ENCODE measurements at places on chromosomes 3 and 15. TPM values are rescaled to one million over a fixed set of nuclear protein-coding genes. Genes with fewer than 3 reads are reported as not detected.

Gene FOXL2NB
- not detected for total RNA-seq

Gene TMCO5A
- total RNA-seq: not detected

Gene ACOX2
- total RNA-seq: not detected

Gene KBTBD8
- total RNA-seq: 21.9 TPM

Gene TMEM40
- not detected for total RNA-seq

Gene FBXW12
- total RNA-seq: not detected

Gene FAM81A
- 0.97 TPM for total RNA-seq

Gene TRAK1
- total RNA-seq: 20.0 TPM

Gene GPR156
- total RNA-seq: 0.04 TPM

Gene LRRC31
- total RNA-seq: not detected

Gene STAC
- total RNA-seq: not detected

Gene CAMKV
- total RNA-seq: 0.44 TPM

Gene DNASE1L3
- not detected for total RNA-seq

Gene IQCF5
- total RNA-seq: not detected

GRCh38 chr3:50575372-50575771 lies 6.0 kb downstream of the HEMK1 start:
- H3K27ac ChIP-seq: peak overlapping the region; percentile 50
- peaks cover 83% of the 10 kb centered on the region for H3K4me1 ChIP-seq
- peaks cover 7% of the 10 kb centered on the region for H3K36me3 ChIP-seq

DNA sequence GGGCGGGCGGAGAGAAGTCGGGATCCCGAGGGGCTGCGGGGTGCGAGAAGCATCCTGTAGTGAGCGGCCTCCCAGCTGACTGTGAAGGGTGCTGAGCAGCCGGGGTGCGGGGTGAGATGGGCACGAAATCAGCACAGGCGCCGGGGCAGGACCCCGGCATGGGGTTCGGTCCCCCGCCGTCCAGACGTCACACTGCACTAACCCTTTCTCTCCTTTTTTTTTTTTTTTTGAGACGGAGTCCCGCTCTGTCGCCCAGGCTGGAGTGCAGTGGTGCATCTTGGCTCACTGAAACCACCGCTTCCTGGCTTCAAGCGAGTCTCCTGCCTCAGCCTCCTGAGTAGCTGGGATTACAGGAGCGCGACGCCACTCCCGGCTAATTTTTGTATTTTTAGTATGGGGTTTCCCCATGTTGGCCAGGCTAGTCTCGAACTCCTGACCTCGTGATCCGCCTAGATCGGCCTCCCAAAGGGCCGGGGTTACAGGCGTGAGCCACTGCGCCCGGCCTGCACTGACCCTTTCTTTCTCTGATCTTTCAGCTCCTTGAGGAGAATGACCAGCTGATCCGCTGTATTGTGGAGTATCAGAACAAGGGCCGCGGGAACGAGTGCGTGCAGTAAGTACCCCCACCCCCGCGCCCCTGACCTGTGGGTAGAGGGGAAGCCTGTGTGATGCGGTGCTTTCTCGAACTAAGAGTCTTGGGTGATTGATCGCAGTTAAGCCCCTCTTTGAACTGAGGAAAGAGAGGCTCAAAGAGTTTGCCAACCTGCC lies 513 bp downstream of the SS18L2 start:
- peaks cover 20% of the 10 kb centered on the region for H3K36me3 ChIP-seq
- H3K4me1 ChIP-seq: peaks cover 34% of the 10 kb centered on the region
- H3K4me3 ChIP-seq: peak overlapping the region; percentile 74
- H3K27ac ChIP-seq: peak overlapping the region; percentile 86
- no peak for DNase-seq
- no peaks in the 10 kb centered on the region for H3K27me3 ChIP-seq

GRCh38 chr3:188085584-188086560 lies 68.1 kb upstream of the LPP start:
- no peak overlapping the region for H3K27ac ChIP-seq
- H3K36me3 ChIP-seq: no peaks in the 10 kb centered on the region
- DNase-seq: no peak

- no peak for DNase-seq
- H3K27ac ChIP-seq: no peak overlapping the region
- no peaks in the 10 kb centered on the region for H3K4me1 ChIP-seq
- no peaks in the 10 kb centered on the region for H3K27me3 ChIP-seq
Observed at GRCh38 chr3:38805765-38806386, 10.1 kb downstream of the SCN10A start.

DNA sequence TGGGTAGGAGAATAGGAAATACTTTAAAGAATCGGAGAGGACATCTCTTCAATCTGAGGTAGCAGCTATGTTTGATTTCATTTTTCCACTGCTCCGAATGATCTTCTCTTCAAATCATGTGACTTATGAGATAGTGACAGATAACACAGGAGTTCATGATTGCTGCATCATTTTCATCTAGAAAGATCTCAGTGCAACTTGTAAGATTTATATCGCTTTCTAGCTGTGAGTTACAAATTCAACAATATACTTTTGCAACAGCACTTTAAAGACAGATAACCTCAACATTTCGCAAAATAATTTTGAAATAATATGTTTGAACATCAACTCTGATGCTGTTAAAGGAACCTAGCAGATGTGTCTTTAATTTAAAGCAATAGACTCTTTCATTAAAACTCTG lies 99.9 kb upstream of the CCDC80 start:
- H3K27me3 ChIP-seq: no peaks in the 10 kb centered on the region
- DNase-seq: peak; percentile 11
- H3K27ac ChIP-seq: no peak overlapping the region

DNA sequence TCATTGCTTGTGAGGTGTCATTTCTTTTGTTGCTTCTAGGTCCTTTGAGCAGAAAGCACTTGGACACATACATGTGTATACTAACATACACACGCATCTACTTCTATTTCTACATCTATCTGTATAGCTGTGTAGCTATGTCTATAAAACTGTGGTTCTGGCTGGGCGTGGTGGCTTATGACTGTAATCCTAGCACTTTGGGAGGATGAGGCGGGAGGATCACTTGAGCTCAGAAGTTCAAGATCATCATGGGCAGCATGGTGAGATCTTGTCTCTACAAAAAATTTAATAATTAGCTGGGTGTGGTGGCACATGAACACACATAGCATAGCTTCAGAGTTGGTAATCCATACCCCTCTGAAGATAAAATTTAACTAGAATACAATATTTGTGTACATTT lies 65.0 kb upstream of the MAGI1 start:
- H3K4me1 ChIP-seq: no peaks in the 10 kb centered on the region
- no peak for DNase-seq
- no peaks in the 10 kb centered on the region for H3K27me3 ChIP-seq

- H3K4me3 ChIP-seq: no peak overlapping the region
- H3K4me1 ChIP-seq: no peaks in the 10 kb centered on the region
- H3K27me3 ChIP-seq: no peaks in the 10 kb centered on the region
- H3K36me3 ChIP-seq: no peaks in the 10 kb centered on the region
Observed at GRCh38 chr3:59308001-59308400, 258.2 kb upstream of the CFAP20DC start.

GRCh38 chr3:46027736-46028397 lies 584 bp upstream of the XCR1 start:
- H3K4me3 ChIP-seq: no peak overlapping the region
- H3K27me3 ChIP-seq: no peaks in the 10 kb centered on the region
- no peak for DNase-seq
- H3K27ac ChIP-seq: no peak overlapping the region

DNA sequence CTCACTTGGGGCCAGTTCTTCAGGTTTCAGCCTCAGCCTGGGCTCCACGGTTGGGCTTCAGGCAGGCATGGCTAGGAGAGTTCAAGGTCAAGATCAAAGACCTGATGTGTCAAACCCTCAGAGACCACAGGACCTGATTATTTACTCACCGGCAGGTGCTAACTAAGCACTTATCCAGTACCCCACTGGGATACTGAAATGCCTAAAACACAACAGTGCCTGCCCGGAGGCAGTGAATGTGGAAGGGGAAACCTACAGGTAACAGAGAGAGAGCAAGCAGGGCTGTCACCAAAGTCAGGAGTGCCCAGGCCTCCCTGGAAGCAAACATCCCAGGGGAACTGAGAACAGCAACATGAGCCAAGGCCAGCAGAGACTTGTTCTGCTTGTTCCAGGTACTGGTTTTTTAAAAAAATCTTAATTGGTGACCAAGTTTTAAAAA lies 6.7 kb downstream of the IDH2 start:
- no peaks in the 10 kb centered on the region for H3K36me3 ChIP-seq
- DNase-seq: peak; percentile 59
- H3K4me1 ChIP-seq: peaks cover 60% of the 10 kb centered on the region
- H3K27ac ChIP-seq: no peak overlapping the region

- no peaks in the 10 kb centered on the region for H3K36me3 ChIP-seq
- no peak overlapping the region for H3K4me3 ChIP-seq
- DNase-seq: no peak
- no peak overlapping the region for H3K27ac ChIP-seq
- H3K27me3 ChIP-seq: no peaks in the 10 kb centered on the region
- no peaks in the 10 kb centered on the region for H3K4me1 ChIP-seq
Observed at GRCh38 chr15:70347321-70348225, 249.9 kb upstream of the TLE3 start.

GRCh38 chr15:87604857-87605446 lies 651.6 kb downstream of the NTRK3 start:
- H3K4me1 ChIP-seq: no peaks in the 10 kb centered on the region
- no peak for DNase-seq
- no peaks in the 10 kb centered on the region for H3K36me3 ChIP-seq
- H3K27me3 ChIP-seq: no peaks in the 10 kb centered on the region

DNA sequence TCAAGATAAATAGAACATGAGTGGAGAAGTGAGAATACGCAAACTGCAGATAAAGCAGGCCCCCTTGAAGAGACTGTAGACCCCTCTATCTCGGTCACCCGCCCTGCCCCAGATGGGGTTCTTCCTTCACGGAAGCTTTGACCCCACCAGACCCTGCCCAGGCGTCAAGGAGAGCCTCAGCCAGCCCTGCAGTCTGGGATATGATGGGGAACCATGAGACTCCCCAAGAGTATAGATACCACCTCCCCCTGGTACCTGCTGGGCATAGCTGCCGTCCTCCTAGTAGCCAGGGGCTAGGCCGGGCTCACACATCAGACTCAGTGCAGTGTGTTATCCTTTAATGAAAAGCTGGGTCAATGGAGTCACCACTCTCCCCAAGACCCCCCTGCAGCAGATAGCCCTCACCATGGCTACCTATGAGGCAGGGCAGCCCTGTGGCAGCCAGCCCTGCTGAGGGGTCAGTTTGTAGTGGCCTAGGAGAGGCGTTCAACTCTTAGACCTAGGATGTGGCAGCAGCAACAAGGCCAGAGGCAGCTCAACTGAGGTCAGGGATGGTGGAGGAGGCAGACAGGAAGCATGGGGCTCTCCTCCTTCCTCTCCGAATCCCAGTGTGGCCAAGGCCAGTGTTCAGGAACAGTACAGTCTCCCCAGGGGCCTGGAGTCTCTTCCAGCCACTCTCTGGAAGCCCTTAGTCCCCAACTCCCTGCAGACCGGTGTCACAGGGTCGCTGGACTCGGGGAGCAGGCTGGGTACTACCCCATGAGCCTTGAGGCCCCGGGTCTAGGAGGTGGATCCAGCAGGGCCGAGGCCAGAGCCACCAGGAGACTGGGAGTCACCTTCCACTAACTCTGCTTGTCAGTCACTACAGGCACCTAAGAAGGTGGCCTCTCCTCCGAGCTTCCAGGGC lies 26.1 kb downstream of the PLXNB1 start:
- H3K4me3 ChIP-seq: no peak overlapping the region
- DNase-seq: no peak
- no peaks in the 10 kb centered on the region for H3K36me3 ChIP-seq
- no peaks in the 10 kb centered on the region for H3K27me3 ChIP-seq
- H3K4me1 ChIP-seq: no peaks in the 10 kb centered on the region

DNA sequence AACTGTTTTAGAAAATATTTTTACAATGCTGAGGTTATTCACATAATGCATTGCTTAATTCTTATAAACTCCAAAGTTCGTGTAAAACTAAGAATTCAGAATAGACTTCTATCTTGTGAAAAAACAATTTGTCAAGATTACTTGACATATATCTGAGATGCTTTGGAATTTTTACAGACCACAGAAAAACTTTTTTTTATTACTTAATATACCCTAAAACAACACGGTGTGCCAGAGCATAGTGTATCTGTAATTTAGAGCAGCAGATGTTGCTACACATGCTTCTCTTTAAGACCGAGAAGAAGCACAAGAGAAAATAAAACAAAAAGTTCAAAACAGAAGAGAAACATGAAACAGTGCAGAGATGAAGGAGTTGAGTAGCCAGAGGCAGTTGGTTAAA lies 26.4 kb downstream of the ASB7 start:
- H3K27me3 ChIP-seq: no peaks in the 10 kb centered on the region
- H3K36me3 ChIP-seq: peaks cover 32% of the 10 kb centered on the region
- H3K4me1 ChIP-seq: no peaks in the 10 kb centered on the region
- no peak for DNase-seq

GRCh38 chr3:48711727-48712126 lies 5.3 kb downstream of the IP6K2 start:
- no peak for DNase-seq
- H3K36me3 ChIP-seq: peaks cover 27% of the 10 kb centered on the region
- H3K27me3 ChIP-seq: no peaks in the 10 kb centered on the region
- H3K4me3 ChIP-seq: no peak overlapping the region
- peaks cover 50% of the 10 kb centered on the region for H3K4me1 ChIP-seq

DNA sequence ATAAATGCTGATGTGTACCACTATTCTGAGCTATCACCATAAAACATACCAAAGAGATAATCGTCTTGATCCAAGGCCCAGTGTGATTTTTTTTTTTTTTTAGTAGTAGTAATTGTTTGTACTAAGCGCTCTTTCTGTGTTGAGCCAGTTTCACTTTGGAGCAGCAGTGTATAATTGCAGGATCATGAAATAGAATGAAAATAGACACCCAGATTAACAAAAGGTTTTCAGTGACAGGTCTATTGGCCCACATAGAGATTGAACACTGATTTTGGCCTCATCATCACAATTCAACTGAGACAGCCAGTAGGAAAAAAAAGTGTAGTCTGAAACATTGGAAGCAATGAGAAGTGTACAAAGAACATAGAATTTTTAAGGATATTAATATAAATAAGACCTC lies 749.8 kb downstream of the NAALADL2 start:
- H3K27me3 ChIP-seq: no peaks in the 10 kb centered on the region
- no peak overlapping the region for H3K27ac ChIP-seq
- no peaks in the 10 kb centered on the region for H3K36me3 ChIP-seq
- DNase-seq: no peak
- H3K4me3 ChIP-seq: no peak overlapping the region

GRCh38 chr3:142604940-142605339 lies 8.7 kb downstream of the PLS1 start:
- H3K27ac ChIP-seq: no peak overlapping the region
- DNase-seq: no peak
- H3K36me3 ChIP-seq: no peaks in the 10 kb centered on the region
- H3K4me3 ChIP-seq: no peak overlapping the region
- H3K27me3 ChIP-seq: no peaks in the 10 kb centered on the region
- no peaks in the 10 kb centered on the region for H3K4me1 ChIP-seq

DNA sequence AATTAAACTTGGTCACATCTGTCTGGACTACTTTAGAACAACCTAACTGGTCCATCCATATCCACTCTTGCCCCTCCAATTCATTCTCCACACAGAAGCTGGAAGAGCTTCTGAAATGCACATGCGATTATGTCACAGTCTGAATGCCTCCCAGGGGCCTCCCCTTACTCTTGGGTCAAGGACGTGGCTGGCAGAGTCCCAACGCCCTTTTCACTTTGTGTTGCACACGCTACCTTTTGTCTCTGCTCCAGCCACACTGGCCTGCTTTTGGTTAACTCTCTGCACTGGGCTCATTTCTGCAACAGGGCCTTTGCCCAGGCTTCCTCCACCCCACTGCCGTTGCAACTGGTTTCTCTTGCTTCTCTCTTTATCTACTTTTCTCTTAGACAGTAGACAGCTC lies 245.2 kb downstream of the IL20RB start:
- no peak for DNase-seq
- H3K4me1 ChIP-seq: no peaks in the 10 kb centered on the region
- H3K36me3 ChIP-seq: no peaks in the 10 kb centered on the region

- no peak overlapping the region for H3K27ac ChIP-seq
- DNase-seq: peak; percentile 46
- H3K4me1 ChIP-seq: no peaks in the 10 kb centered on the region
- no peaks in the 10 kb centered on the region for H3K27me3 ChIP-seq
- no peak overlapping the region for H3K4me3 ChIP-seq
Observed at GRCh38 chr15:29132735-29133181, 136.9 kb downstream of the NSMCE3 start.
